ENCODE measurements at places on chromosomes 11 and 22.

GRCh38 chr22:45488764-45489370 is 13.8 kb upstream of the FBLN1 start:
- DNase-seq, result no peak

GRCh38 chr11:92224407-92225124 is at the start of gene FAT3:
FAT3 (plus strand) TSS chr11:92224818; CDS start chr11:92352113, 127,295 bp downstream.
- DNase-seq, result no peak

- DNase-seq, result peak; percentile 83
Observed at GRCh38 chr11:128532572-128533091, 54.7 kb downstream of the ETS1 start.

GRCh38 chr22:26770624-26771023 is 113.2 kb downstream of the MIAT start:
- DNase-seq, result no peak

GRCh38 chr11:130672911-130673310 is 224.5 kb downstream of the ADAMTS15 start:
- no peak for DNase-seq

All from NT2/D1 (cell line).